NCI-H2081 (cell line): ENCODE measurements at places on chromosomes 2 and 18.

- DNase-seq: no peak
Measured at GRCh38 chr2:16257322-16258028, 317.1 kb downstream of the MYCN start.

DNA sequence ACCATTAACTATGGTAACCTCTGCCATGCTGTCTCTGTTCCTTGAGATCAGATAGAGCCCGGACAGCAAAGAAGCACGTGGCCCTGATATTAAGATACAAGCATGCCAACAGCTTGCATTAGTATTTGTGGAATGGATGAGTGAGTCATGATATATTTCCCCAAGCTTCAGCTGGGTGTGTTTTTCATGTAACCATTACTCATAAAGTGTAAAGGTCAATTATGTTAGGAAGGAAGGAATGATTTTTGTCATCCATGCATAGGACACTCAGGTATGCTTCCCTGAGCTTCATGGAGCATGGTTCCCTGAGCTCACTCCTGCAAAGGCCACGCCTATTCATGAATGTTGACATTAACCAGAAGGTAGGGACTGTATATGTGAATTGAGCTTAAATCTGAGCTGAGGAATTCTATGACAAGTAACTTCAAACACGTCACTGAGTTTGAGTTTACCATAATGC, 74.6 kb downstream of the ARL4C start:
- no peak for DNase-seq

GRCh38 chr2:70767079-70767698, 811 bp downstream of the ADD2 start:
- peak; percentile 45 for DNase-seq

DNA sequence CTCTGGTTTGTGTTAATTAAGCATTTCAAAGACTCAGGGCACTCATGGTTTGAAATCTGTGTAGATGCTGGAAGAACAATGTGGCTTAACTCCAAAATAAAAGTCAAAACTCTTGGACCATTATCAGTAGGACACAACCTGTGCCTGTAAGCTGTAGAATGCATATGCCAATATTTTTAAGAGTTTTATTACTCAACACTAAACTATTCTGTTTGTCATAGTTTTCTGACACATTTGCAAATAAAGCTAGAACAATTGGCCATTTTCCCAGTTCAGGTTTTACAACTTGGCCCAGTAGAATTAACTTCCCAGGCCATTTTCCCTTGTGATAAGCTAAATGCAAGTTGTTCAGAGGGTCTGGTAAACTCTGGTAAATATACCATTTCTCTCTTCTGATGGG, 713.1 kb downstream of the CBLN2 start:
- no peak for DNase-seq

GRCh38 chr2:8431446-8432125, 250.3 kb upstream of the ID2 start:
- DNase-seq: no peak

DNA sequence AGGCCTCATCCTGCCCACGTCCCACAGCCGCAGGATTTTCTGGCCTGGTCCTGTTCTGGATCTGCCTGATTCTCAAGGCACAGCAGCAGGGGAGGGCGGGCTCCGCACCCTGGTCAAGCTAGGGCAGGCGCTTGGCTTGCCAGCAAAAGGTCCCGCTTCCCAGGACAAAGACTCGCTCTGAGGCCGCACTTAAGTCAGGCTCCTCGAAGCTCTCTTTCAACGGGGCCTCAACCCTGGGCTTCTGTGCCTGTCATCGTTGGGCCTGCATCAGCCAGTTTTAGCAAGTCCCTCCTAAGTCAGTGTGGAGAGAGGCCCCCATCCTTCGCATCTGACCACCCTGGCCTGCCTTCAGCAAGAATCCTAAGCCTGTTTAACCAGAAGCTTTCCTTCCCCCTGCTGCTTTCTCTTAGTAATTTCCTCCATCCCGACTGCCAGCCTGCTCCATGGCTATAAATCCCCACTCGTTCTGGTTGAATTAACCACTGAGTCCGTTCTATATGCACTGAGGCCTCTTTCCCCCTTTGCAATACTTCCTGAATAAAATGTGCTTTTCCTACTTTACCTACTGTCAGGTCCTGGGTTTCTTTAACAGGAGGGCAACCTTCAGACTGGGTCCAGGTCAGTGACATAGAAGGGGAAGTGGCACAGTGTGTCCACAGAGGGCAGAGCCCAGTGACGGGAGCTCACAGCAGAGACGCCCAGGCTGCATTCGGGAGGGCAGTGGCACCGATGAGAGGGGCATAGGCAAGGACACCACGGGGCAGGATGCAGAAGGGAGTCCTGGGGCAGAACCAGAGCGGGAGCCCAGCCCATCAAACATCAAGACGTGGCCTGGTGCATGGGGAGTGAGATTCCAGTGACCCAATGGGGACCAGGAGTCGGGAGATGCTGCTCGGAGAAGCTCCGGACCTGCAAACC, 62.7 kb downstream of the SP110 start:
- no peak for DNase-seq

DNA sequence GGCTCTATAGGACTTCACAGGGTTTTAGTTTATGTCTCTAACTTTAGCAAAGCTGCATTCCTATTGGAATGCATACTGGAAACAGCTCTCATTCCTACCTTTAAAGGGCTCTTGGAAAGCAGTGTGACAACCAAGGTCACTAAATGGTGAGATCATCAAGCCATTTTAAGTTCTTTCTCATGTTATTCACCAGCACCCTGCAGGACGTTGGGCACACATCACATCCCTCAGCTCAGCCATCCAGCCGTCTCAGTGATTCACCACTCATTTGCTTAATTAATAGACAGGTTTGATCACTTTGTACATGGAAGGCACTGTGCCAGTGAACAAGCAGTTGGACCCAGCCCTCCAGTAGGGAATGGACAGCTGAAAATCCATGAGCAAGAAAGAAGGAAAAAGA, 32.2 kb upstream of the RBM44 start:
- no peak for DNase-seq
